Activated T-cell treated with anti-CD3 and anti-CD28 coated beads, Interleukin-2, amount 50 U/mL, for 72 hours (primary cell): ENCODE measurements at places on chromosomes 5 and 9.

GRCh38 chr5:65774346-65774745 is 52.3 kb downstream of the NLN start:
- DNase-seq, result peak; percentile 6

GRCh38 chr5:179967489-179967888 is 59.8 kb upstream of the TBC1D9B start:
- no peak for DNase-seq

DNA sequence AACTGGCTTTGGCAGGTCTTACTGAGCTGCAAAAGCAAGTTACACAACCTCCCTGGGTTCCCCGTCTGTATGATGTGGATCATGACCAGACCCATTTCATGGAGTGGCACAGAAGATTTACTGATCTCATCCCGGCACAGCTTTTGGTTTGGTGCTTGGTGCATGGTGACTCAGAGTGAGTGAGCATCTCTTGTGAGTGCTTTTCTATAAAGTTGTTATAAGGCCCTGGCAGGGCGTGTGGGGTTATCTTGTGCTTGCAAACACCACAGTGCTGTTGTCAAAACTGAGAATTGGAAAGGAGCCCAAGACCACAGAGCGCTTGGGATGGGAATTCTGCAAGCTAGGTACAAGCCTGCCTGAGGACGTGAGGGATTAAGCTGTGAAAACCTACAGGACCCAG is 425.2 kb downstream of the GADD45G start:
- no peak for DNase-seq

- no peak for DNase-seq
Measured at GRCh38 chr9:111632060-111632459, 926 bp downstream of the DNAJC25 start.

- no peak for DNase-seq
Measured at GRCh38 chr5:72145348-72145747, 38.1 kb downstream of the MAP1B start.

DNA sequence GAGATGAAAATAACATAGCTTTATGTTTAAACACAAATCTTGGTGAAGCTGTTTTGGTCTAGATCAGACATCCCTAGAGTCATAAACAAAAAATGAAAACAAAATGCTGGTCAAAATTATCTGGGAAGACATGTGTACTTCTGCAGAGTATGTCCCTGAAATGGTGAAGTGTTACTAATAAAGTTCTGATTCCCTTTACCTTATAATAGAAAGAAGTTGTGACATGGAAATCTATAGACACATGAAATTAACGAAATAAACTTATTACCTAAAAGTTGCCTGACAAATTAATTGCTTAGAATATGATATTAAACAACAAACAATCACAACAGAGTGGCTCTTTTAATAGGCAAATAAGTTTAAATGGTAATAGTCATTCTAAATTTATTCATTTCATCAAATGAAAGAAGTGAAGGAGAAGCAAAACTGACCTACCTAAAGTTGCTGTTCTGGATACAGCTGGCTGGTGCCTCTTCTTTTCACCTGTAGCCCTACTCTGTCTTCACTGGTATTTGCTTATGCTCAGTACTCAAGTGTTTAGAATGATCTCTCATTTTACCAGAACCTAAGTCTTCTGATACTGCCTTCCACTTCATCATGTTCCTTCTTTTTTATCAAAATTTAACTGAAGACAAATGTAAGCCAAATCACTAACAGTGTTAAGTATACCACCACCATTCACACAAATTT is 38.8 kb downstream of the FNIP1 start:
- DNase-seq, result no peak

DNA sequence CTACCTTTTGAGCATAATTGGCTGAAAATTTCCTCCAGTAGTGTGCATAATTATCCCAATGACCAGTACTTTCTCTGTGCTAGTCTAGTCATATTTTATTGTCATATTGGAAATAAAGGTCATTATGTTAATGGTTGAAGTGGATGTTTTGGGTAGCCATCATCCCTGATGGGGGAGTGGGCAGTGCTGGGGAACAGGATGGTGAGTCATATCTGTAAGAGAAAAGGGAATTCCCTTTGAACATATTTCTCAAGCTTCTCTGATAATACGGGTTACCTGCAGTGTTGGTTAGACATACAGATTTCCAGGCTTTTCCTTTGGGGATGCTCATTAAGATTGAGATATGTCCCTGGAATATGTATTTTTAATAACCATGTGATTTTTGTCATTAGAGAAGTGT is 33.3 kb upstream of the SPATA31D4 start:
- no peak for DNase-seq

- DNase-seq, result no peak
Measured at GRCh38 chr9:34451135-34451534, 7.2 kb downstream of the FAM219A start.
